ENCODE measurements at places on chromosomes 7 and 10. TPM values are rescaled to one million over a fixed set of nuclear protein-coding genes. Genes with fewer than 3 reads are reported as not detected.

The METTL27 gene
- 12.2 TPM for polyA plus RNA-seq

- no peak for DNase-seq
These were observed 116.7 kb upstream of the TMEM106B start for GRCh38 chr7:12094365-12094921.

DNA sequence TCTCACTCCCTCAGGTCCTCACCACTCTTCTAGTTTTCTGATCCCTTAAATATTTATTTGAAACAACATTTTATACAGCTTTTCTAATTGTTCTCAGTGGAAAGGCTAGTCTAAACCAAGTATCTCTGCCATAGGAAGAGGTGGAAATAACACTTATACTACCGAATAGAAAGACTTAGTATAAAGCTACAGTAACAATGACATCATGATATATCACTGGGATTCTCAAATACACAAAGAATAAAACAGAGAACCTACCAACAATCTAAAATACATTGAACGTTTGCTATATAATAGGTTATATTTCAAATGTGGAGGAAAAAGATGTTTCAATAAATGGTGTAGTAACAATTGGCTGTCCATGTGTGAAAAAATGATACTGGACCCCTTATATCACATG lies 142.9 kb downstream of the KMT2C start:
- DNase-seq = no peak

DNA sequence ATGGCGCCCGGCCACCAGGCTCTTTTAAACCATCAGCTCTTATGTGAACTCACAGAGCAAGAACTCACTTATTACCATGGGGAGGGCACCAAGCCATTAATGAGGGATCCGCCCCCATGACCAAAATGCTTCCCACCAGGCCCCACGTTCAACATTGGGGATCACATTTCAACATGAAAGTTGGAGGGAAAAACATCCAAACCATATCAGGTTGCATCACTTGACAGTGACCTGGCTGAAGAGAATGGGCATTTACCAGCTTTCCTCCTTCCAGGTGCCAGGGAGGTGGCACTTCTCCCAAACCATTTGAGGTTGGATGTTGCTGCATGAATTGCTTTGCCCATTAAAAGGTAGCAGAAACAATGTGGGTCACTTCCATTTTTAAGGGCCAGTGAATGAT lies 115.6 kb upstream of the TNS3 start:
- DNase-seq = no peak

- DNase-seq = no peak
These were observed 103.9 kb upstream of the STK17A start for GRCh38 chr7:43479042-43479441.

The UCMA gene
- not detected for polyA plus RNA-seq

- DNase-seq = no peak
These were observed 3.8 kb upstream of the CRCP start for GRCh38 chr7:66110856-66111255.

Measured in right renal cortex interstitium (tissue), 3 donors.